ENCODE measurements at places on chromosomes 16 and 17. TPM values are rescaled to one million over a fixed set of nuclear protein-coding genes. Genes with fewer than 3 reads are reported as not detected.

- DNase-seq, result no peak
Measured at GRCh38 chr16:27529962-27530361, 19.8 kb downstream of the GTF3C1 start.

GRCh38 chr16:82979406-82980111, 352.8 kb downstream of the CDH13 start:
- no peak for DNase-seq

DNA sequence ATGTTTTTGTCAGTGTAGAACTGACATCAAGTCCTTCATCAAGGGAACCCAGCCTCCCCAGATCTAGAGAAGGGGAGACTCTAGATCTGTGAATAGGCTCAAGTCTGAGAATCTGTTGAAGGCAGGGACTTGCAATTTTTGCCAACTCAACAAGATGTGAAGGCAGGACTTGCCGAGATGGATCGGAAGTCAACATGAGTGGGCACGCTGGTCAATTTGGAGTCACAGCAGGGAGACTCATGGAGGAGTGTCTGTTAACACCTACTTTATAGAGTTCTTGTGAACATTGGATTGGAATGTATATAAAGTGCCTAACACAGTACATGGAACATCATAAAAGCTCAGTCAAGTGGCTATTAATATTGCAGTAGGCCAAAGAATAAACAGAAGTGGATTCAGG, 10.0 kb downstream of the ZNF689 start:
- DNase-seq, result no peak

GRCh38 chr17:12738624-12739023, 50.7 kb upstream of the ARHGAP44 start:
- no peak for DNase-seq

Gene SCGB1C2
- not detected for total RNA-seq

Gene CRYM
- total RNA-seq, result 147 TPM

Gene KRT23
- total RNA-seq, result 0.33 TPM

- no peak for DNase-seq
Measured at GRCh38 chr17:74113952-74114351, 89.5 kb upstream of the RPL38 start.

DNA sequence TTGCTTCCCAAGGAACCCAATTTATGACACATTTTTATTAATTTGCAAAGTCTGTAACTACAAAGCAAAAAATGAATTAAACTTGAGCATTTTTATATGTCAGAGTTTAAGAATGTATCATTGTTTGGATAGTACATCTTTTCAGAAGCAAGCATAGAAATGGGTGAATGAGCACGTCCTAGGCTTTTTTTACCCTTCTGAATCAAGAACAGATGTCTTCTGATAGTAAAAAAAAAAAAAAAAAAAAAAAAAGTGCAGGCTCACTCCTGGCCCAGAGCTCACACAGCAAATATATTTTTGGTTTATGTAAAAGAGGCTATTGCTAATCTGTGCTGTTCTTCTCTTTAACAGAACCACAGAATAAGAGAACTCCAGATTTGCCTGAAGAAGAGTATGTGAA, 6.3 kb downstream of the TERF2IP start:
- DNase-seq, result no peak

- DNase-seq, result peak; percentile 56
Measured at GRCh38 chr16:396605-397004, 394 bp upstream of the NME4 start.

Gene KRT39
- not detected for total RNA-seq

- DNase-seq, result no peak
Measured at GRCh38 chr17:5248821-5249479, 14.3 kb upstream of the SCIMP start.

- no peak for DNase-seq
Measured at GRCh38 chr16:50802961-50803360, 61.1 kb downstream of the CYLD start.

DNA sequence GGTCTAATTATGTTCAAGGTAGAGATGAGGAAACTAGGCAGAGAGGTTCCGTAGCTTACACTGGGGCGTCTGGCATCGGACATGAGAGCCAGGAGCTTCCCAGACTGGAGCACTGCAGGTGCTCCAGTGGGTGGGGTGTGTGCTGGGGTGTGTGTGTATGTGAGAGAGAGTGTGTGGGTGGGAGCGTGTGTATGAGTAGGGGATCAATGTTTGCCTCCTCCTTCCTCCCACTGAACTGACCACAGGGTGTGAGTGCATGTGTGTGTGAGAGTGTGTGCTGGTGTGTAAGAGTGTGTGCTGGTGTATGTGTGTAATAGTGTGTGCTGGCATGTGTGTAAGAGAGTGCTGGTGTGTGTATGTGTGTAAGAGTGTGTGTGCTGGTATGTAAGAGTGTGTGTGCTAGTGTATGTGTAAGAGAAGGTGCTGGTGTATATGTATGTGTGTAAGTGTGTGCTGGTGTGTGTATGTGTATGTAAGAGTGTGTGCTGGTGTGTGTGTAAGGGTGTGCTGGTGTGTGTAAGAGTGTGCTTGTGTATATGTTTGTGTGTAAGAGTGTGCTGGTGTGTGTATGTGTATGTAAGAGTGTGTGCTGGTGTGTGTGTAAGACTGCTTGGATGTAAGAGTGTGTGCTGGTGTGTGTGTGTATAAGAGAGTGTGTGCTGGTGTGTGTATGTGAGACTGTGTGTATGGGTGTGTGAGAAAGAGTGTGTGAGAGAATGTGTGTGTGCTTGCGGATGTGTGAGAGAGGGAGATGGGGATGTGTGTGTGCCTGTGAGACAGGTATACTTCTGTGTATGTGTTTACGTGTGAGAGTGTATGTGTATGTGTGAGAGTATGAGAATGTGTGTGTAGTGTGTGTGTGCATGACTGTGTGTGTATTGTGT, 139.9 kb downstream of the MRM1 start:
- no peak for DNase-seq

Gene SF3B3
- 129 TPM for total RNA-seq

- DNase-seq, result no peak
Measured at GRCh38 chr17:34012709-34013375, 242.2 kb upstream of the CCL2 start.

DNA sequence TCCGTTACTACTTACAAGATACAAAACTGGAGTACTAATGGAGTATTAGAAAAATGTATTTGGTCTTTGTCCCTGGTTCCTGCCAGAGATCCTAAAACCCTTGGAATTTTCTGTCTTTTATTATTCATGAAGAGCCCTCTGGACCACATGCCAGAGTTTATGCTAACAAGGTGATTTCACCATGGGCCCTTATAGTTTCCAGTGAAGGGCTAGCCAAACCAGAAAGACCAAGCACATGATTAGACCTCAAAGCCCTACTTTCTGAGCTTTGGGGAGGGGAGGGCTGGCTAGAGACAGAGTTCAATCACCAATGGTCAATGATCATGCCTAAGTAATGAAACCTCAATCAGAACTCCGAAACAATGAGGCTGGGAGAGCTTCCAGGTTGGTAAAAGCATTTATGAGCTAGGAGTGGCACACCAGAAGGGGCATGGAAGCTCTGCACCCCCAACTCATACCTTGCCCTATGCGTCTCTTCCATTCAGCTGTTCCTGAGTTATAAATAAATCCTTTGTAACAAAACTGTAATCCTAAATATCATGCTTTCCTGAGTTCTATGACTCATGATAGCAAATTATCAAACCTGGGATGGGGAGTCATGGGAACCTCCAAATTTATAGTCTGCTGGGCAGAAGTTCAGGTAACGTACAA, 10.4 kb downstream of the DCUN1D3 start:
- no peak for DNase-seq

DNA sequence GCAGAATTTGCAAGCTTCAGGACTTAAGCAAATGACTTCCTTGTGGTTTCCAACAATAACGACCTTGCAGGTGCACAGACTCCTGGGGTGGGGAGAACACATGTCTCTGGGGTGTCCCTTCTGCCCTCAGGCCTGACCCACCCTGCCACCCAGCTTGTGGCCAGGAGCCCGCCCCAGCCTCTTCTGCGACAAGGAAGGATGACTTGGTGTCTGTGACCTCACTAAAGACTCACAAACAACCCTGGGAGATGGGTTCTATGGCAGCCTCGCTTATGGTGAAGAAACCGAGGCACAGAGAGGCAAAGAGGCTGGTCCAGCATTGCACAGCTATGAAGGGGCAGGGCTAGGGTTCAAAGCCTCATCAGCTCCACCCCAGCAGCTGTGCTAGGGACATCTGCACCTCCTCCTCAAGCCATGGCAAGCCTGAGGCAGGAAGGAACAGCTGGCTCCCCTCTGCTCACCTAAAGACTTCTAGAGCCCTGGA, 2.6 kb downstream of the ATP2A3 start:
- DNase-seq, result no peak

DNA sequence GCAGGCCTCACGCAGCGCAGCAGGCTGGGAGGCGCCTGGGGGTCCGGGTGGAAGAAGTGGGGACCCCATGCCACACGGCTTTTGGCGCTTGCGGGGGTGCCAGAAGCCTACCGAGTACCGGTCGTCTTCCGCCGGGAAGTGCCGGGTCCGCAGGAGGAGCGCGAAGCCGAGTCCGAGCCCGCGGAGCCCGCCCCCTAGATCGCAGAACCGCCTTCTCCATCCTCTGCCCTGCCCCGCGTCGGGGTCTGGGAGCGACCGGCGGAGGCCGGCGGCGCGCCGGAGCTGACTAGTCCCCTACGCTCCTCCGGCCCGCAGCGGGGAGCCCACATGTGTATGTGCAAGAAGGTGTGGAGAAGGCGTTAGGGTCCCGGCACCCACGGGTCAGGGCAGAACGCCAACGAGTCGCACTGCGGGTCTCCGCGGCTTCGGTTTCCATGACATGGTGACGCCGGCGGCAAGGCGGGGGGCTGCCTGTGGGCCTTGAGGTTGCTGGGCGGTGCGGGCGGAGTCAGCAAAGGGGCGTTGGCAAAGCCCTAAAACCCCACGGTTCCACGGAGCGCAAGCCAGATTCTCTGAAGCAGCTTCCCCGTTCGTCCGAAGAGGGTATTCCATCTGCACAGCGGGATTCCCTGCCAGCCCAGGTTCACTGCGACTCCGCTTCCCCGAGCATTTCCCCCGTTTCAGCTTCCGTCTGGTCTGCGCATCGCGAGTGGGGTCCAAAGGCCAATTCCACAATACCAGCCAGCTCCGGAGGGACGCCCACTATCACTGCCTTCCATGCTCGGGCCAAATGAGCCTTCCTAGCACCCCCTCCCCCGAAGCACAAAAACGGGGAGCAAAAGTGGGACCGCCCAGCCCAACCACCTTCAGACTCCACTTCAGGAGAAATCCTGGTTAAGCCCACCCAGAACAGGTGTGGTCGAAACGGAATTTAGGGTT, 2.3 kb upstream of the LHX1 start:
- DNase-seq, result no peak

GRCh38 chr16:89246903-89247733, 29.6 kb downstream of the ZNF778 start:
- peak; percentile 85 for DNase-seq

- DNase-seq, result no peak
Measured at GRCh38 chr16:79287424-79287917, 313.1 kb downstream of the MAF start.

DNA sequence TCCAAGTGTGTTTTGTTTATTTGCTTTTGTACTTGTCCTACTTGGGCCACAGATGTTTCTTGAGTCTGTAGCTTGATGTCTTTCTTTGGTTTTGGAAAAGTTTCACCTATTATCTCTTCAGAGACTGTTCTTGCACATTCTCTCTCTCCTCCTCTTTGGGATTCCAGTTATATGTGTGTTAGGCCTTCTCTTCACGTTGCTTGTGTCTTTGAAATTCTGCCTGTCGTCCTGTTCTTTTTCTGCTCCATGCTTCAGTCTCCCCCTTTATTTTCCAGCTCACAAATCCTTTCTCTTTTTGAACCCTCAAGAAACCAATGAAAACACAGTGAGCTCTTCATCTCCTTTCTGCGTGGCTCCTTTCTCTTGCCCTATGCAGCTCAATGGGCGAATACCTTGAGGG, 7.9 kb downstream of the VPS35L start:
- no peak for DNase-seq

GRCh38 chr16:87185308-87185707, 131.9 kb downstream of the C16orf95 start:
- DNase-seq, result no peak

- DNase-seq, result no peak
Measured at GRCh38 chr16:10575506-10576130, 4.8 kb downstream of the EMP2 start.

DNA sequence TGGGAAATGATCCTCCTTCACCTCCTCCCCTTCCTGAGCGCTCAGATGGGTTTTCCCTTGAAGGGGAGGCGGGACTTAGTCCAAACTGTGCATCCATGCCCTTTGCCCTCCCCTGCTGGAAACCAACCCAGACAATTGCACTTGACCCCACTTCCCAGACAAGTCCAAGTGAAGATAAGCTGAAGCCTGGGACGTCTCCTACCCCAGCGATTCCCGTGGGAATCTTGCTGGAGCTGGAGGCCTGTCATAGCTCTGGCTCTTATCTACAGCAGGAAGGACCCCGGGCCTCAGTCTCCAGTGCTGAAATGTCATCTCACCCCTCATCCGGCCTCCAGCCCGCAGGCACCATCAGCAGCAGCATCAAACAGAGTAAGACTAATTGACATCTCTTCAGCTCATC, 6.5 kb upstream of the NGFR start:
- DNase-seq, result no peak

- DNase-seq, result no peak
Measured at GRCh38 chr17:40615068-40615840, 32.4 kb downstream of the SMARCE1 start.

Gene GAS7
- total RNA-seq, result 87.6 TPM

Gene P3H4
- total RNA-seq, result 6.0 TPM

- no peak for DNase-seq
Measured at GRCh38 chr16:50448522-50448921, 79.7 kb upstream of the BRD7 start.

- DNase-seq, result no peak
Measured at GRCh38 chr17:79008666-79009387, 737 bp downstream of the CANT1 start.

GRCh38 chr16:66741950-66742808, 9.2 kb downstream of the DYNC1LI2 start:
- no peak for DNase-seq

DNA sequence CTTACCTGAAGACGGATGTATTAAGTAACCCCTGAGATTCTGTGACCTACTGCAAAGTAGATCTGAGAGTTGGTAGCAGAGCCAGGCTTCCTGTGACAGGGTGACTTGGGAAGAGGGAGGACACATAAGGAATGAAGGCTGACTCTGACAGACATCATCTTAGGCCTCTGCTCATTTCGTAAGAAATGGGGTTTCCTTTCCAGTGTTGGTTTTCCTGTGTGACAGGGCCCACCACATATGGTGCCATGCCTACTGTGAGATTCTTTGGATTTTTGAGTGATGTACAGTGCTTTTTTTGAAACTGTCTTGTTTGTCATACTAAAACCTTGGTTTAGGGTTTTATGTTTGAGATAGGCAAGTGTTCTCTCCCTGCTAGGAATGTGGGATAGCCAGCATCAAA, 12.7 kb downstream of the LIG3 start:
- no peak for DNase-seq

Data from left ventricle myocardium inferior (tissue), 1 donor.